A549 treated with CpdA at 1 μM for 4 hours (cell line): ENCODE measurements at places on chromosomes 4 and X. TPM values are rescaled to one million over a fixed set of nuclear protein-coding genes. Genes with fewer than 3 reads are reported as not detected.

MAPK10 gene
- total RNA-seq, result 0.34 to 0.66 TPM (median 0.44 TPM) in 5 replicates

WNK3 gene
- 0.01 TPM in 4 of 5 replicates, not detected in the other for total RNA-seq

DACH2 gene
- not detected in 5 replicates for total RNA-seq

RASSF6 gene
- total RNA-seq, result 0.57 to 0.90 TPM (median 0.83 TPM) in 5 replicates

MAGEB17 gene
- total RNA-seq, result 0.03 TPM in 1 of 5 replicates, not detected in the others

AVPR2 gene
- 0.07 to 0.12 TPM in 2 of 5 replicates, not detected in the others for total RNA-seq

SPANXA2 gene
- total RNA-seq, result 0.21 to 0.27 TPM (median 0.21 TPM) in 3 of 5 replicates, not detected in the others

EREG gene
- total RNA-seq, result 38.9 to 59.7 TPM (median 44.5 TPM) in 5 replicates

COL25A1 gene
- total RNA-seq, result not detected in 5 replicates

SHISA3 gene
- not detected in 5 replicates for total RNA-seq

ENPEP gene
- total RNA-seq, result 0.09 to 0.21 TPM (median 0.12 TPM) in 5 replicates

GASK1B gene
- 0.27 to 0.52 TPM (median 0.44 TPM) in 5 replicates for total RNA-seq

NPY5R gene
- not detected in 5 replicates for total RNA-seq

P2RY4 gene
- 0.03 TPM in 1 of 5 replicates, not detected in the others for total RNA-seq

ANOS1 gene
- total RNA-seq, result 0.05 to 0.09 TPM (median 0.06 TPM) in 3 of 5 replicates, not detected in the others

AWAT2 gene
- not detected in 5 replicates for total RNA-seq

STS gene
- total RNA-seq, result 2.0 to 2.5 TPM (median 2.3 TPM) in 5 replicates

CPZ gene
- total RNA-seq, result 0.24 to 0.49 TPM (median 0.37 TPM) in 5 replicates

LAS1L gene
- total RNA-seq, result 65.8 to 69.7 TPM (median 66.9 TPM) in 5 replicates

CD38 gene
- 7.9 to 10.4 TPM (median 8.6 TPM) in 5 replicates for total RNA-seq

GPR34 gene
- total RNA-seq, result 0.06 to 0.14 TPM (median 0.07 TPM) in 3 of 5 replicates, not detected in the others

COX7B2 gene
- total RNA-seq, result not detected in 5 replicates

LNX1 gene
- 0.07 to 0.09 TPM (median 0.07 TPM) in 3 of 5 replicates, not detected in the others for total RNA-seq

INTS6L gene
- total RNA-seq, result 0.11 to 0.23 TPM (median 0.21 TPM) in 5 replicates

GC gene
- 0.39 TPM in 1 of 5 replicates, not detected in the others for total RNA-seq

ADAM29 gene
- total RNA-seq, result not detected in 5 replicates

GUCY1A1 gene
- not detected in 5 replicates for total RNA-seq

PACRGL gene
- total RNA-seq, result 12.3 to 17.6 TPM (median 15.3 TPM) in 5 replicates

APBB2 gene
- 6.9 to 10.2 TPM (median 9.1 TPM) in 5 replicates for total RNA-seq

ADH5 gene
- 97.0 to 143 TPM (median 105 TPM) in 5 replicates for total RNA-seq

CLCN4 gene
- total RNA-seq, result 3.1 to 5.0 TPM (median 4.0 TPM) in 5 replicates

MEPE gene
- not detected in 5 replicates for total RNA-seq

TMEM35A gene
- total RNA-seq, result not detected in 5 replicates

ADGRL3 gene
- 0.01 to 0.05 TPM (median 0.02 TPM) in 3 of 5 replicates, not detected in the others for total RNA-seq

DGKK gene
- total RNA-seq, result not detected in 5 replicates

RAB39B gene
- 0.62 to 1.1 TPM (median 0.73 TPM) in 5 replicates for total RNA-seq

SHOX gene
- not detected in 5 replicates for total RNA-seq

EGFL6 gene
- not detected in 5 replicates for total RNA-seq

NXF2 gene
- total RNA-seq, result not detected in 5 replicates

UGT2B15 gene
- 0.07 to 0.14 TPM (median 0.13 TPM) in 4 of 5 replicates, not detected in the other for total RNA-seq

TIGD4 gene
- total RNA-seq, result 0.19 to 0.54 TPM (median 0.23 TPM) in 5 replicates

CFAP99 gene
- 0.07 to 0.08 TPM in 2 of 5 replicates, not detected in the others for total RNA-seq

RASGEF1B gene
- total RNA-seq, result not detected in 5 replicates
